ENCODE measurements at places on chromosomes 13 and 19. TPM values are rescaled to one million over a fixed set of nuclear protein-coding genes. Genes with fewer than 3 reads are reported as not detected.
A peak's percentile ranks its signal among the peaks of the same experiment; 100 is the strongest.

The GPR12 gene
- not detected for total RNA-seq

The GPI gene
- 258 TPM for total RNA-seq

The GRIN3B gene
- total RNA-seq: 0.16 TPM

The IL4I1 gene
- 0.39 TPM for total RNA-seq

The CEACAM7 gene
- 0.32 TPM for total RNA-seq

The ZNF470 gene
- total RNA-seq: 1.4 TPM

The FXYD3 gene
- total RNA-seq: not detected

The LILRA2 gene
- 0.68 TPM for total RNA-seq

The MAP2K2 gene
- 145 TPM for total RNA-seq

GRCh38 chr13:76708138-76708688 is 178.0 kb downstream of the KCTD12 start:
- H3K27ac ChIP-seq: no peak overlapping the region
- no peaks in the 10 kb centered on the region for H3K4me1 ChIP-seq
- H3K27me3 ChIP-seq: no peaks in the 10 kb centered on the region
- no peak for DNase-seq
- no peaks in the 10 kb centered on the region for H3K36me3 ChIP-seq
- H3K4me3 ChIP-seq: no peak overlapping the region

DNA sequence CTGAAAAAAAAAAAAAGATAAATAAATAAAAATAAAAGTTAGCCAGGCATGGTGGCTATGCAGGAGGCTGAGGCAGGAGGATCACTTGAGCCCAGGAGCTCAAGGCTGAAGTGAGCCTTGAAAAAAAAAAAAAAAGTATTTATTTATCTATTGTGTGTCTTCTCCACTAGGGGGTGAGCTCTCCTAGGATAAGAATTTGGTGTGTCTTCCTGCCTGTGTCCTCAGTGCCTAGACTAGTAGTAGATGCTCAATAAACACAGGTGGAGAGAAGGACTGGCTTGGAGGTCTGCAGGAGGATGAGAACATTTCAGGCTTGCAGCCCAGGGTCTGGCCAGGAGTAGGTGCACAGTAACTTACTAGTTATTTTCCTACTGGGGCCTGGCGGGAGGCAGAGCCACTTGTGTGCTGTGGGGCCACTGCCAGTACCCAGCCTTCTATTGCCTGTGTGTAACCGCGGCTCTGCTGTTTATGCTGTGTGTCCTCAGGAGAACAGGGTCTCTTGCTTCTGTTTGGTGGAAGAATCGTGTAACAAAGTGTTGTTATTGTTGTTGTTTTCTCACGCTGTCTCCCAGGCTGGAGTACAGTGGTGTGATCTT is 5.4 kb downstream of the LMTK3 start:
- no peak overlapping the region for H3K4me3 ChIP-seq
- no peak overlapping the region for H3K27ac ChIP-seq
- no peaks in the 10 kb centered on the region for H3K4me1 ChIP-seq
- no peaks in the 10 kb centered on the region for H3K36me3 ChIP-seq
- peaks cover 3% of the 10 kb centered on the region for H3K27me3 ChIP-seq

DNA sequence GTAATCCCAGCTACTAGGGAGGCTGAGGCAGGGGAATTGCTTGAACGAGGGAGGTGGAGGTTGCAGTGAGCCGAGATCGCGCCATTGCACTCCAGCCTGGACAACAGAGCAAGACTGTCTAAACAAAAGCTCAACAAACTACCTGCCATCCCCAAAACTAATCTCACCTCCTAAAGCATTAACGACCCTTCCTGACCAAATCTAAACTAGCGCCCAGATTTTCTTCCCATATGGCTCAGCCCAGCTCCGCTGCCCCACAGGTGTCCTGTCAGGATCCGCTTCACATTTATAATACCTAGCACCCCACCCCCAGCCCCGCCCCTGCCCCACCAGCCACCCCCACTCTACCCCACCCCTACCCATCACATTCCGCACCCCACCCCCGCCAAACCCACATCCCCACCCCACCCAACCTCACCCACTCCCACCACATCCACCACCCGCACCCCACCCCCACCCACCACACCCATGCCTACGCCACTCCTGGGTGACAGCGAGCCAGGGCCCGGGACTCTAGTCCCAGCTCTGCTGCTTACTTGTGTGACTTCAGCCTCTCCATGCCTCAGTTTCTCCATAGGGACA is 599 bp downstream of the C19orf12 start:
- peaks cover 22% of the 10 kb centered on the region for H3K4me1 ChIP-seq
- no peaks in the 10 kb centered on the region for H3K27me3 ChIP-seq
- DNase-seq: no peak
- no peaks in the 10 kb centered on the region for H3K36me3 ChIP-seq

GRCh38 chr19:15863272-15863671 is 34.6 kb downstream of the CYP4F2 start:
- no peak overlapping the region for H3K4me3 ChIP-seq
- H3K36me3 ChIP-seq: no peaks in the 10 kb centered on the region
- no peak overlapping the region for H3K27ac ChIP-seq

- H3K36me3 ChIP-seq: no peaks in the 10 kb centered on the region
- H3K4me3 ChIP-seq: no peak overlapping the region
- no peaks in the 10 kb centered on the region for H3K4me1 ChIP-seq
- no peak overlapping the region for H3K27ac ChIP-seq
- no peaks in the 10 kb centered on the region for H3K27me3 ChIP-seq
Measured at GRCh38 chr13:105918842-105919741, 616.4 kb downstream of the EFNB2 start.

- H3K4me3 ChIP-seq: no peak overlapping the region
- H3K4me1 ChIP-seq: no peaks in the 10 kb centered on the region
- H3K27me3 ChIP-seq: no peaks in the 10 kb centered on the region
- DNase-seq: no peak
- H3K36me3 ChIP-seq: no peaks in the 10 kb centered on the region
Measured at GRCh38 chr19:18875726-18876125, 20.2 kb downstream of the CERS1 start.

DNA sequence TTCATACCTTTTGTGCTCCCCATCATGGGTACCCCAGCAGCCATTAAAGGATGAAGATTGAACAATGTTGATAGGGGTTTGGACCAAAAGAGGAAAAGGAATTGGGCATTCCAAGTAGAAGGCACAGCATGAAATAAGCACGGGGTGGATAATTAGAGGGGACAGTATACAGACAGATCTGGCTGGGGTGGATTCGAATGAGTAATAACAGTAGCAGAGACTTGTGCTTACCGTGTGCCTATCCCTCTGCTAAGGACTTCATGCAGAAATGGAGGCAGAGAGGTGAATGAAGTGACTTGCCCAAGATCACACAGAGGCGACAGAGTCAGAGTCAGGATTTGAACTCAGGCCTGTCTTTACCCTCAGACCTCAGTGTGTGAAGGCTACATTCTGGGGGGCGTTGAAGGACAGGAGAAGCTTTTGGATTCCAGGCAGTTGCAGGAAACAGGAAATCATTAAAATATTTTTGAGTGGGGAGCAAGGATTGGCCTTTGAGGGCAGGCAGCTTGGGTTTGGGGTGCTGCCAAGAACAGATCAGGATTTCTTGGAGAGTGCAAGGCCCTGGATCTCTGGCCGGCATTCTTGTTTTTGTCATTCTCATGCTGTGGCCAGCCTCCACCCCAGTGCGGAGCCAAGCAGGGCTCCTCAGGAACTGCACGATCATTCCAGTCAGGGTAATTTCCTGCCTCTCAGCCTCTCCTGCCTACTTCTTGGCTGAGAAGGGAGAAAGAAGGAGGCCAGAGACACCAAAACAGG is 18.7 kb downstream of the PAF1 start:
- no peaks in the 10 kb centered on the region for H3K27me3 ChIP-seq
- DNase-seq: peak; percentile 84
- H3K27ac ChIP-seq: peak overlapping the region; percentile 83
- H3K36me3 ChIP-seq: peaks cover 12% of the 10 kb centered on the region
- peak overlapping the region; percentile 3 for H3K4me3 ChIP-seq

GRCh38 chr13:44857061-44857460 is 132.2 kb downstream of the NUFIP1 start:
- H3K4me3 ChIP-seq: no peak overlapping the region
- no peaks in the 10 kb centered on the region for H3K36me3 ChIP-seq
- H3K27me3 ChIP-seq: no peaks in the 10 kb centered on the region
- no peak for DNase-seq
- H3K4me1 ChIP-seq: peaks cover 16% of the 10 kb centered on the region

GRCh38 chr13:111484959-111485358 is 164.5 kb downstream of the TEX29 start:
- no peak for DNase-seq
- no peak overlapping the region for H3K27ac ChIP-seq
- no peak overlapping the region for H3K4me3 ChIP-seq
- H3K27me3 ChIP-seq: no peaks in the 10 kb centered on the region

GRCh38 chr13:20782116-20782708 is 8.5 kb upstream of the EEF1AKMT1 start:
- H3K27ac ChIP-seq: no peak overlapping the region
- H3K36me3 ChIP-seq: peaks cover 7% of the 10 kb centered on the region
- no peak for DNase-seq
- no peak overlapping the region for H3K4me3 ChIP-seq

GRCh38 chr13:52925775-52926285 is 77.4 kb upstream of the PCDH8 start:
- no peak overlapping the region for H3K4me3 ChIP-seq
- no peaks in the 10 kb centered on the region for H3K4me1 ChIP-seq
- DNase-seq: no peak
- H3K36me3 ChIP-seq: no peaks in the 10 kb centered on the region

- no peak overlapping the region for H3K4me3 ChIP-seq
- no peaks in the 10 kb centered on the region for H3K4me1 ChIP-seq
- no peak overlapping the region for H3K27ac ChIP-seq
Measured at GRCh38 chr13:112443191-112443994, 67.2 kb downstream of the SPACA7 start.

DNA sequence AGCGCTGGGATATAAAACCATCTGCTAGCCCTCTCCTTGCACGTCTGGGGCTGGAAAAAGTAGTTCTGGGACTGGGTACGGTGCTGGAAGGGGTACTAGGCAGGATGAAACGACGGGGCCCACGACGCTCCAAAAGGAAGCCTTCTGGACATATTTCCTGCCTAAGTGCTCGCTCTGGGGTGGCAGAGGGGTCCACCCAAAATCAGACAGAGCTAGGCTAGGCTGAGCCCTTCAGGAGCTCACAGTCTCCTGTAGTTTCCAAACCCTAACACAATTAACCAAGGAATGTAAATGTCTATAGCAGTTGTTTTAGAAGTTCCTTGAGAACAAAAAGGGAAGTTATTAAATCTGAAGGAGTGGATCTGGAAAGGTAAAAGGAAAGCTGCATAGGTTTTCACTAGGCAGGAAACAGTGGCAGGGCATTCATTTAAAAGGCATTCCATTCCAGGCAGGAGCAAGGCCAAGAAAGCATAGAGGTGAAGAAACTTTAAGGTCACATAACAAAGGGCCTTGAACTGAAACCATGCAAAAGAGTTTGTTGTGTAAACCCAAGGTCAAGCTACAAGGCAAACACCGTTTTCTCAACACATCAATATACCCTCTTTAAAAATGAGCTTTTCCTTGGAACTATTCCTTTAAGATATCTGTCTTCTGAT is 634 bp upstream of the DIAPH3 start:
- DNase-seq: no peak
- peaks cover 7% of the 10 kb centered on the region for H3K4me1 ChIP-seq
- peak overlapping the region; percentile 73 for H3K4me3 ChIP-seq
- H3K27ac ChIP-seq: peak overlapping the region; percentile 72
- H3K36me3 ChIP-seq: no peaks in the 10 kb centered on the region

DNA sequence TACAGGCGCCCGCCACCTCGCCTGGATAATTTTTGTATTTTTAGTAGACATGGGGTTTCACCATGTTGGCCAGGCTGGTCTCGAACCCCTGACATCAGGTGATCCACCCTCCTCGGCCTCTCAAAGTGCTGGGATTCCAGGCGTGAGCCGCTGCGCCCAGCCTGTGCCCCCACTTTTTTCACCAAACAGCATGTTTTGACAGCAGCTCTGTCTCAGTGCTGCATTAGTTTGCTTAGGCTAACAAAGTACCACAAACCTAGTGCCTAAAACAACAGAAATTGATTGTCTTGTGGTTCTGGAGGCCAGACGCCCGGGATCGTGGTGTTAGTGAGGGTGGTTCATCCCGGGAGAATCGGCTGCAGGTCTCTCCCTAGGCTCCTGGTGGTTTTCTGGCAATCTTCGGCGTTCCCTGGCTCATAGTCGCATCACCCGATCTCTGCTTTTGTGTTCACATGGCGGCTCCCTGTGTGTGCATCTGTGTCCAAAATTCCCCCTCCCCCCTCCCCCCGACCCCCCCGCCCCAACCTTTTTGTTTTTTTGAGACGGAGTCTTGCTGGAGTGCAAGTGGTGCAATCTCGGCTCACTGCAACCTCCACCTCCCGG is 30.0 kb downstream of the MYH14 start:
- peaks cover 18% of the 10 kb centered on the region for H3K4me1 ChIP-seq
- DNase-seq: no peak
- no peaks in the 10 kb centered on the region for H3K27me3 ChIP-seq

DNA sequence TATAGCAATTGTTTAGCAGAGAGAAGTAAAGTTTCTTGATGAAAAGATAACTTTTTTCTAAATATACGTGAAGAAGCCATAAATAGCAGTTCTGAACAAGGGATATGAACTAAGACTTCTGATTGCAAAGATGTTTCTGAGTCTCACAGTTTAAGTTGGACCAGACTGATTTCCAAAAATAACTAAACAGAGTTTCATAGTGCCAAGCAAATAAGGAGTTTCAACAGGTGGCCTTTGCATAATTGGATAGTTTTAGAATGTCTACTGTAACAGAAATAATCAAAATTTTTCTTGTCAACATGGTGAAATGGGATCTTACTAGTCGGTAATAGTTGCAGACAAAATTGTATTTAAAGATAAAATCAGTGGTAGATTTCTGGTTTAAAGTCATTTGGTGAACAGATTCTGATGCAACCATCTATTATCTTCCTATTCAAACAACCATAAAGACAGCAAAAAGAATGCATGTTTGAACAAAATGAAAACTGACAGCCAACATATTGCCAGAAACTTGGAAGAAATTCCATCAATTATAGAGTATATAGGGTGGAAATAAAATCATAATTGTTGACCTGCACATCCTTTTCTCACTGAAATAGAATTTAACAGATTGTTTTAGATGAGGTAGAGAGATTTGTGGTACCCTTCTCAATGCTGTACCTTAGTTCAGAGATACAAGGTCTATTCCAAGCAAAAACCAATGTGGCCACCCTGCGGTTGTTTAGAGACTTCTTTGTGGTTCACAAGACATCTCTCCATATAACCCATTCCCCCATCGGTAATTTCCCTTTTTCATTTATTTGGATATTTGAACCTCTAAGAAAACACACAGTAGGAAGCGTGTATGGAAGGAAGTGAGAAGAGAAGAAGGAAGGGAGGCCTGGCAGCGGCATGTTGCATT is 275.3 kb downstream of the COG6 start:
- H3K4me3 ChIP-seq: no peak overlapping the region
- H3K27me3 ChIP-seq: no peaks in the 10 kb centered on the region
- DNase-seq: no peak
- H3K27ac ChIP-seq: no peak overlapping the region
- H3K36me3 ChIP-seq: no peaks in the 10 kb centered on the region

GRCh38 chr13:27038323-27038722 is 133.3 kb downstream of the USP12 start:
- no peaks in the 10 kb centered on the region for H3K27me3 ChIP-seq
- no peak overlapping the region for H3K4me3 ChIP-seq
- H3K36me3 ChIP-seq: no peaks in the 10 kb centered on the region
- H3K27ac ChIP-seq: no peak overlapping the region
- no peak for DNase-seq

GRCh38 chr19:47626238-47626637 is 17.3 kb downstream of the BICRA start:
- H3K36me3 ChIP-seq: peaks cover 4% of the 10 kb centered on the region
- no peaks in the 10 kb centered on the region for H3K27me3 ChIP-seq
- H3K4me3 ChIP-seq: no peak overlapping the region
- H3K27ac ChIP-seq: peak overlapping the region; percentile 21
- no peak for DNase-seq

Data from psoas muscle (tissue), 8 donors.